ENCODE measurements at places on chromosomes 13 and 19.

- no peak for DNase-seq
These were observed 40.3 kb upstream of the UFM1 start for GRCh38 chr13:38309397-38309796.

- DNase-seq, result no peak
These were observed 42.2 kb upstream of the SPACA7 start for GRCh38 chr13:112333756-112334543.

- no peak for DNase-seq
These were observed 158.4 kb downstream of the MYO16 start for GRCh38 chr13:108787700-108788414.

DNA sequence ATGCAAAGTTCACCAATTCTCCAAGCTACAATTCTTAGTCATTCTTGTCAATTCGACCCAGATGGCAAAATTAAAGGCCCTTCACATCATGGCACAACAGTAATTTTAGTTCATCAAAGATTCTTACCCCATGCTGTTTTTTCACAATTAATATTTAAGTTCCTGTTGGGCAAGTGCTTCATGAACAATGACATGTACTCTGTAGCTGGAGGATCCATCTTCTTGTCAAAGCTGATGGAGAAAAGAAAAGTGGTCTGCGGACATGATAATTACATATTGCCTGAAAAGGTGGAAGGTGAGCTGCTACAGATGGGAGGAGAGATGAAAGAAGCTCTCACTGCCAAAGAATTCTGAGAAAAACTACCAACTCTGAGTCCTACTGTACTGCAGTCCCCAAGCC is 1370.3 kb upstream of the SLC10A2 start:
- no peak for DNase-seq

- no peak for DNase-seq
These were observed 77.6 kb upstream of the PCDH17 start for GRCh38 chr13:57553932-57554331.

DNA sequence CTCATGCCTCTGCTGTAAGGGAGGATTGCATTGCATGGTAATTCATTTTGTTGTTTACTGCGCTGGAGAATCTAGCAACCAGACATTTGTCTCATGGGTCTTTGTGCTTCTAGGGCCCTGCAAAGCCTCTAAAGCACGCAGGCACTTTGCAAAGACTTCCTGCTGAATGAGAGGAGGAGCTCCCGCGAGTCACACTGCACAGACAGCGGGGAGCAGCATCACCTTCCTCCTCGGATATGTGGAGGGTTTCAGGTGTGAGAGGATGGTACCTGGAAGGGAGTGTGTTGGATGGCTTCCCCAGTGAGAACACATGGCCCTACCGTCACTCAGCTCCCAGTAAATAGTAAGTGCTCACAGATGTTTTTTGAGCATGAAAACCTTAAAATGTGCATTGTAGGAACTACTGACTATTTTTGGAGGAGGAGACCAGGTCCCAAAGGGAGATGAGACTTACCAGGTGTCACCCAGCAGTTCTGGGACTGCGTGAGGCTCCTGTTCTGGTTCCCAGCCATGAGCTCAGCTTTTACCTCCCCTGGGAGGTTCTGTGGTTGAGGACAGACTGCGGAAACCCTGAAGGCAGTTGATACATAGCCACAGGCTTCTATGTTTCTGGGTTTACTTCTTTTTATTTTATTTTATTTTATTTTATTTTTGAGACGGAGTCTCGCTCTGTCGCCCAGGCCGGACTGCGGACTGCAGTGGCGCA is 278.0 kb downstream of the FGF9 start:
- no peak for DNase-seq

DNA sequence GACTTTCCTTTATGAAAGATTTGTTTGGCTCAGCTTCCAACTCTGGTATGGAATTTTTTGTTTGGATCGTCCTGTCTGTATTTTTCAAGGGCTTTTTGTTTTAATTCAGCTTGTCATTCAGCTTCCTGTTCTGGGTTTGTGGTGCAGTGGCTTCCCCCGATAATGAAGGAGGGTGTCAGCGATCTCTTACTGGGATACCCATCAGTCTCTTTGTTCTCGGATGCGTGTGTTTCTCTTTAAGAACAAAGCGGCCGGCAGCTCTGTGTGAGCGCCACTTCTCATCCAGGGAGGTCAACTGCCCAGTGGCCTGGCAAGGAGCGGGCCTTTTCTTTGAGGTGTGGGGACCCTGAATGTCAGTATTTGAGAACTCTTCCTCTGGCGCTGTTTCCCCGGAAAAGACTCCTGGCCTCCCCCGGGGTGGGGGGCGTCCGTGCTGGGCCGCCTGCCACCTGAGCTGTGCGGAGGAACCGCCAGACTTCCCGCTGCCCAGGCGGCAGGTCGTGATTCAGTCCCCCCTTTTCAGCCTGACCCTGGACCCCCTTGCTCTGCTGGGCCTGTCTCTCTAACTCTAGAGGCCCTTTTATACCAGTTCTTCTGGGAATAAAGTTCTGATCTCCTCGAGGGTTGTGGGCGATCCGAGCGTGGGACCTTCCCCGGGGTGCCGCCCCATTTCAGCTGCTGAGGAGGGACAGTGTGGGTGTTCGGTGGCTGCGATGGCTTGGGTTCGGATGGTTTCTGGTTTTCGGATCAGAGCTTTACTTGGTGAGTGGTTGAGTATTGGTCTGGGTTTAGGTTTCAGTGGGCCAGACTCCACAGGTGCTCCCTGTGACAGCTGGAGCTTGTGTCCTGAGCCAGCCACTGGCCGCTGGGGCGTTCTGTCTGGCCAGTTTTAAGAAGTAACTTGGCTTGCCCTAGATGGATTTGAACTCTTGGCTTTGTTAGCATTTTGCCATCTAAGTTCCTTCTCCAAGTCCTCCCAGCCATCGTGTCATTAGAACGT is 3.4 kb downstream of the SF3A2 start:
- DNase-seq, result no peak

GRCh38 chr13:25847145-25847544 is 204.7 kb downstream of the SHISA2 start:
- DNase-seq, result no peak

- no peak for DNase-seq
These were observed 1.3 kb downstream of the ZNF749 start for GRCh38 chr19:57436417-57436816.

GRCh38 chr19:38975214-38975860 is at the start of gene FBXO17:
FBXO17 (minus strand) TSS chr19:38975742; CDS start chr19:38950319, 25,423 bp downstream.
- DNase-seq, result peak; percentile 11

DNA sequence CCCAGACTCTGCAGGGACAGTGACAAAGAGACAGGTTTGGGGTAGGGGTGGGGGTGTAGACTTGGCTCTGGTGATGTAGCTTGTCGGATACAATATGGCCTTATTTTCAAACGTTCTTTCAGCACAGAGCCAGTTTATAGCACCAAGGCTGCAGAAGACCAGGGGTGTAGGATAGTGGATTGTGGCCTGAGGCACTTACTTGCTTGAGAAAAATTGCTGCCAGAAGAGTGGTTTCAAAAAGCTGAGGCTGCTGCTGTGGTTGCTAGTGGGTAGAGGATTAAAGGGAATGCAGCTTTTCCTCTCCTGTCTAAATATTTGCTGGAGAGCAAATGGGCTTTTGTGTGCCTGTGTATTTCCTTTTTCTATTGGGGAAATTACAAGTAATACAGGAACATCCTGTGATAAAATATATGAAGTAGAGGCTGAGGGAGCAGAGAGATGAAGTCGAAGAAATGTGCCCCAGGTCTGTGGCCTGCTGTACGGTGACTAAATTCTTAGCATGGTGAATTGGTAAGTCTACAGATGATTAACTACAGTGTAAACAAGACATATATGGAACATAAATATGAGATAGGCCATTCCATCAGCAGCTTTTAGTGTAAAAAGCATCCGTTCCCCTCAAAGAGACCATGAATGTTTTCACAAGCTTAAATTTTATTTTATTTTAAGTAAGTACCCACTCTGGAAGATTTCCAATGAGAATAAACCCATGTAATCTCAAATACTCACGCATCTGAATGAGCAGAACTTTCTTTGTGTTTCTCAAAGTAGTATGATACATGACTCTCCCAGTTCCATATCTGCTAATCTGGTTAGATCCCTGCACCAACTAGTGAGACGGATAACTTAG is 112.9 kb downstream of the LRCH1 start:
- DNase-seq, result no peak

GRCh38 chr13:114099918-114100445 is 32.4 kb downstream of the RASA3 start:
- DNase-seq, result no peak

DNA sequence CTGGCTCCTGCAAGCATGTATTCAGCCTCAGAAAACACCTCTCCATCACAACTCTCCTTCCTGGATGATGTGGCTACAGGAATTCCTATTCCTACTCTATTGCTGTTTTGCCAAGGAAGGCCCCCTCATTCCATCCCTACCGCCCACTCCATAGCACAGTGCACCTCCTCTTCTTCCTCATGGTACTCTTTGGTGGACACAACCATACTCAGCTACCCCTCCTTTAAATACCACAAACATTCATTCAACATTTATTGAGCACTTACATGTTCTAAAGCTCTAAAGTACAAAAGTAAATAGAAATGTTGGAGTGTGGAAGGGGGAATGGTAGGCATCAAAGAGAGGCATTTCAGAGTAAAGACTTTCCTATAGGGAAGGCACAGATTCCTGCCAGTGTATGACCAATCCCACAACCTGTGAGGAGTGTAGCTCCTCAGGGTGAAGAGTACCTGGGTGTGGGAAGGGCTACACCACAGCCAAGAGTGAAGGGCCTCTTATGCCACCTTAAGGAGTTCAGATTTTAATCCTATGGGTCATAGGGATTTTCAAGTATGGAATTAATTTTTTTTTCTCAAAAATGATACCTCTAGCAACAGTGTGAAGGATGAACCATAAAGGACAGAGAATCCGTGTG is 42.5 kb downstream of the STARD13 start:
- no peak for DNase-seq

GRCh38 chr13:47111499-47111898 is 214.6 kb upstream of the HTR2A start:
- DNase-seq, result no peak

DNA sequence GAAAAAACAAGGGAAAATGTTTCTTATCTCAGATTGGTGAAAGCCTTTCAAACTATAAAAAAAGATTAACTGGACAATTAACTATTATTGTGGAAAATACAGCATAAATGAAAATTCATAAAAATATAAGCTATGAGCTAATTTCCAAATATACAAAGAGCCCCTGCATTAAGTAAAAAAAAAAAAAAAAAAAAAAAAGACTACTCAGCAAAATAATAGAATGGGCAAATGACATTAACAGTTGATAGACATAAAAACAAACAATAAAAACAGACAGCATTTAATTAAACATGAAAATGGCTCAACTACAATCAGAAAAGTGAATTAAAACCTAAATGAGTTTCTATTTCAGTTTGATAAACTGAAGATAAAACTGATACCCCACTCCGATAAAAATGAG is 77.5 kb downstream of the RBM26 start:
- DNase-seq, result no peak

DNA sequence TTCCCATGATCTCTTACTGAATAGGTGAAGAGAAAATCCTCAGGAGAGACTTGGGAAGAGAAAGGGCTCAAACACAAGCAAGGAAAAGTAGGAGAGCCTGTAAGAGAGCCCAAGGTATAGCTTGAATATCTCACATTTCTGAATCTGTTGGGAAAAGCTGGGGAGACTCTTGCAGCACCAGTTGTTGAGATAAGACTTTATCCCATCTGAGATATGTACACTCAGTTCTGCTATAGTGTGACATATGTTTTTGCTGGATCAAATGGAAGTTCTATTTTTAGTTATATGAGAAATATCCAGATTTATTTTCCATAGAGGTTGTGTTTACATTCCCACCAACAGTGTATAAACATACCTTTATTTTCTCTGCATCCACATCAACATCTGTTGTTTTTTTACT is 246.1 kb downstream of the NDFIP2 start:
- no peak for DNase-seq

GRCh38 chr19:43534305-43534815 is 1.4 kb downstream of the ZNF575 start:
- no peak for DNase-seq

- no peak for DNase-seq
These were observed 820 bp downstream of the EID2 start for GRCh38 chr19:39539165-39539517.

DNA sequence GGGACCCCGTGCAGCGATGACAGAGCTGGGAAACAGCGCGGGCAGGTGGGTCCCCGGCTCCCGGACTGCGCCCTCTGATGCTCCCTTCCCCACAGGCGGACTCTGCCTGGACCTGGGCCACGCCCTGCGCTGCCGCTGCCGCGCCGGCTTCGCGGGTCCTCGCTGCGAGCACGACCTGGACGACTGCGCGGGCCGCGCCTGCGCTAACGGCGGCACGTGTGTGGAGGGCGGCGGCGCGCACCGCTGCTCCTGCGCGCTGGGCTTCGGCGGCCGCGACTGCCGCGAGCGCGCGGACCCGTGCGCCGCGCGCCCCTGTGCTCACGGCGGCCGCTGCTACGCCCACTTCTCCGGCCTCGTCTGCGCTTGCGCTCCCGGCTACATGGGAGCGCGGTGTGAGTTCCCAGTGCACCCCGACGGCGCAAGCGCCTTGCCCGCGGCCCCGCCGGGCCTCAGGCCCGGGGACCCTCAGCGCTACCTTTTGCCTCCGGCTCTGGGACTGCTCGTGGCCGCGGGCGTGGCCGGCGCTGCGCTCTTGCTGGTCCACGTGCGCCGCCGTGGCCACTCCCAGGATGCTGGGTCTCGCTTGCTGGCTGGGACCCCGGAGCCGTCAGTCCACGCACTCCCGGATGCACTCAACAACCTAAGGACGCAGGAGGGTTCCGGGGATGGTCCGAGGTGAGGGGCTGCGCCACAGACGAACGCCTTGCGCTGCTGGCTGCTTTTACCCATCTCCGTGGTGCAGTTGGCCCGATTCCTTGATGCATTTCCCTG is 7.8 kb upstream of the SELENOV start:
- DNase-seq, result peak; percentile 79

DNA sequence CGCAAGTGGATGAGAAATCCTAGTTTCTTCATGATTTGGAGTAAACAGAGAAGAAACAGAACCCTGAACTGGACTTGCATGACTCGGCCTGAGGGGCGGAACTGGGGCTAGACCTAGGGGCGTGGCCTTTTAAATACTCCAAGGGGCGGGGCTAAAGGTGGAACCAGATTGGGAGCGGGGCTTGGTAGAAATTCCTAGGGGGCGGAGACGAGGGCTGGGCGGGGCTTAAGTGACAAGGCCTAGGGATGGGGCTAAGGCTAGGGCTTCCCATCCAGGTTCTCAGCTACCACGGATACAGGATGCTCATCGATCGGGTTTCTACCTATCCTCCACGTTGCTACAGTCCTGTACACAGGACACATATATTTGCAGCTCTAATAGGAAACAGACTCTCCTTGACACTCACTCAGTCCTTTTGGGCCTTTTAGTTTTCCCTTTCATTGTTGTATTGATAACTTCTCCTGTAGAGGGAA is 372 bp upstream of the ZNF699 start:
- peak; percentile 93 for DNase-seq

- no peak for DNase-seq
These were observed 46.6 kb upstream of the TM9SF2 start for GRCh38 chr13:99454518-99455183.

Data from NCI-H2171 (cell line).